Ascending aorta (tissue), 2 donors: ENCODE measurements at places on chromosomes 6 and 20. TPM values are rescaled to one million over a fixed set of nuclear protein-coding genes. Genes with fewer than 3 reads are reported as not detected.
A peak's percentile ranks its signal among the peaks of the same experiment; 100 is the strongest.

MRPS26 gene
- total RNA-seq: 56.4 TPM

NSFL1C gene
- total RNA-seq: 58.5 TPM

PGK2 gene
- not detected for total RNA-seq

KCNK15 gene
- 62.6 TPM for total RNA-seq

CCR6 gene
- total RNA-seq: not detected

CUTA gene
- 77.2 TPM for total RNA-seq

DNA sequence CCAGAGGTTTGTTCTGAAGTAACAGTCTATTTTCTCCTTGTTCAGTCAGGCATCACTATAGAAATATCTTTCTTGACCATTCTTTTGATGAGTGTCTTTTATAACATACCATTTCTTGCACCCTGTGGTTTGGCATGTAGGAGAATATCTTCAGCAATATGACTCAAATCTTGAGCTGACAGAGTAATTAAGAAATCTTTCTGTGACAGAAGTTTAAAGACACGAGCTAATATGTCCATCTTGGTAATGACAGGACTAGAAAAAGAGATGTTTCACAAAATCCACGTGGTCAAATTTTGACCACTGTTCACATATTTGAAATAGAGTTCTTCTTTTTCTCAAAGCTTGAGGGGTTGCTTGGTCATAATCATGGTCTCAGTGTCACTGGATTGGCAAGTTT lies 149.9 kb downstream of the MYB start:
- no peak overlapping the region for H3K4me3 ChIP-seq
- H3K36me3 ChIP-seq: peaks cover 7% of the 10 kb centered on the region
- no peak overlapping the region for H3K27ac ChIP-seq

- DNase-seq: no peak
- H3K4me3 ChIP-seq: no peak overlapping the region
- H3K36me3 ChIP-seq: no peaks in the 10 kb centered on the region
- no peak overlapping the region for H3K27ac ChIP-seq
- no peaks in the 10 kb centered on the region for H3K27me3 ChIP-seq
- H3K4me1 ChIP-seq: no peaks in the 10 kb centered on the region
These were observed 20.2 kb downstream of the MICA start for GRCh38 chr6:31423550-31423949.

DNA sequence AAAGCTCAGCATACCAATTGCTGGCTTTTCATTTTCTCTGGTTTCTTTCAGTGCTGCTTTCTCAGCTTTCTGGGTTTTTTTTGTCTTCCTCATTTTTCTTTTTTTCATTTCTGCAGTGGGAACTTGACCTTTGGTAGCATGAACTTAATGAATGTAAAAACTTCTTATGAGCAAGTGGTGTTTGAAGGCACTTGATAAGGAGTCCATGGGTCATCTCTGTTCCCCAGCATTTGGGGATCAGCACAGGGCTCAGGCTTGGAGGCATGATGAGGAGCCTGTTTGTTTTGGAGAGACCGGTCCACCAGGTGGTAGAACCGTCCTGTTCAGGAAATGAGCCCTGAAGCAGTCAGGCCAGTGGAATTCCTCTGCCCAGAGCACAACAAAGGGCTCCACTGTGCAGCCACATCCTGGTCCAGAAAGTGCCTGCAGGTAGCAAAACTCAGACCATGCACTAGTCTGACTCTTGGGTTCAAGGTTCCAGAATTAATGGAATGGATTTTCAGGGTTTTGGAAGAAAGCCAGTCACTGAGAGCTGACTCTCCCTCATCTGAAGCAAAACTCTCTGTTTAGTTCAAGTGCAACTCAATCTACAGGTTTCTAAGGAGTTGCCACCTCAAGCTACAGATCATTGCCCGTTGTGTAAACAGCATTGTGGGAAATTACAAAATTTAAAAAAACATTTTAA lies 52.3 kb upstream of the ADGRF1 start:
- no peaks in the 10 kb centered on the region for H3K36me3 ChIP-seq
- H3K27ac ChIP-seq: no peak overlapping the region
- H3K4me1 ChIP-seq: no peaks in the 10 kb centered on the region
- DNase-seq: no peak
- H3K4me3 ChIP-seq: no peak overlapping the region
- H3K27me3 ChIP-seq: no peaks in the 10 kb centered on the region

GRCh38 chr6:36542041-36542440 lies 5.2 kb downstream of the STK38 start:
- no peaks in the 10 kb centered on the region for H3K27me3 ChIP-seq
- H3K27ac ChIP-seq: no peak overlapping the region
- H3K4me3 ChIP-seq: no peak overlapping the region
- peaks cover 41% of the 10 kb centered on the region for H3K36me3 ChIP-seq
- no peak for DNase-seq
- H3K4me1 ChIP-seq: no peaks in the 10 kb centered on the region

DNA sequence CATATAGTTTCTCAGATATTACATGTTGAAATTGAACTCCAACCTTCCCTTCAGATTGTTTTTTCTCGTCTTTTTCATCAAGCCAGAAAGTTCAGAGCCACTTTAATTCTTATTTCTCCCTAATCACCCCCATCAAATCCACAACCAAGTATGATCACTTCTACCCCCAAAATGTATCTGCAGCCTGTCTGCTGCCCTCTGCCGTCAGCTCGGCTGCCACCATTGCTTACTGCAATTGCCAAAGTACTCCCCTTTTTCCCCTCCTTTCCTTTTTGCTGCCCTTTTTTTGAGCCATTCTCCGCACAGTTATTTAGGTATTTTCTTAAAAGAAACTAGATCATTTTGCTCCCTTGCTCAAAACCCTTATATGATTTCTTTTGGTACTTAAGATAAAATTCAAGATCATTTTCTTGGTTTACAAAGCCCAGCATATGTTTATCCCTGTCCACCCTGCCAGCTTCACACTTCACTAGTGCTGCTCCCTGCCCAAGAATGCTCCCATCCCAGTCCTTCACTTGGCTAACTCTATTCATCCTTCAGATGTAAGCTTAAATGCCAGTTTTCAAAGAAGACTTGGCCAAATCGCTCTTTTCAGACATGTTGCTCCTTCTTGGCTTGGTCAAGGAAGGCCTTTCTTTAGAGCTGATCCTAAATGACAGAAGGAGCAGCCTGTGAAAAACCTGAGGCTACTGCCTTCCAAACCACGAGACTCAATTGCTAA lies 63.7 kb downstream of the SH3BGRL2 start:
- no peak for DNase-seq
- H3K27ac ChIP-seq: no peak overlapping the region
- H3K4me1 ChIP-seq: no peaks in the 10 kb centered on the region
- H3K4me3 ChIP-seq: no peak overlapping the region
- H3K36me3 ChIP-seq: no peaks in the 10 kb centered on the region

DNA sequence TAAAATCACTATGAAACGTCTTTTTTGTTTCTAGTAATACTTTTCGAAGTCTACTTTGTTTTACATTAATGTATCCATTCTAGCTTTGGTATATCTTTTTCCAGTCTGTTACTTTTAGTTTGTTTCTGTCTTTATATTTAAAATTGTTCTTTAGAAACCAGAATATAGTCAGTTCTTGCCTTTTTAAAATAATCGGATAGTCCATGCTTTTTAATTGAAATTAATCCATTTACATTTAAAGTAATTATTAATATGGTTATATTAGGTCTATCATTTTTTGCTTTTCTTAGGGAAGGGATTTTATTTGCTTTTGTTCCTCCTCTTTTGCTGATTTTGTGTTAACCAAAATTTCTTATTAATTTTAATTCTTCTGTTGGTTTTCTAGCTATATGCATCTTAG lies 23.7 kb downstream of the CDYL start:
- DNase-seq: no peak
- no peak overlapping the region for H3K4me3 ChIP-seq
- peaks cover 4% of the 10 kb centered on the region for H3K4me1 ChIP-seq
- H3K27me3 ChIP-seq: no peaks in the 10 kb centered on the region
- H3K36me3 ChIP-seq: no peaks in the 10 kb centered on the region

GRCh38 chr6:6486595-6486994 lies 101.9 kb upstream of the LY86 start:
- no peaks in the 10 kb centered on the region for H3K27me3 ChIP-seq
- H3K4me1 ChIP-seq: no peaks in the 10 kb centered on the region
- no peak overlapping the region for H3K4me3 ChIP-seq
- H3K27ac ChIP-seq: no peak overlapping the region
- DNase-seq: no peak

GRCh38 chr6:49806145-49806544 lies 19.1 kb upstream of the PGK2 start:
- no peak for DNase-seq
- H3K36me3 ChIP-seq: no peaks in the 10 kb centered on the region
- H3K27ac ChIP-seq: no peak overlapping the region
- no peaks in the 10 kb centered on the region for H3K4me1 ChIP-seq
- H3K4me3 ChIP-seq: no peak overlapping the region

DNA sequence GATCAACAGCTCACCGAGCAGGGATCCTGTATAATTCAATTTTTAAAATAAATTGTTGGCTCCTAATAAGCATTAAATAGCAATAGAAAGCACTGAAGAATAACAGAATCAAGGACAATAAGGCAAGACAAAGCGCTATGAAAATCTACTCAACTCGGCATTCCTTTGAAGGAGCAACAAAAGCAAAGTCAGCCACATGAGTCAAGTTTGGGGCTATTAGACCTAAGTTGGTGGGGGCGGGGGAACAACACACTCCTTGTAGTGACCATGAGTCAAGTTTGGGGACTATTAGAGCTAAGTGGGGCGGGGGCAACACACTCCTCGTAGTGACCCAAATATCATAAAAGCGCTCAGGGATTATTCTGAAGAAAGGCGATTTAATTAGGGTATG lies 120.0 kb downstream of the FOXC1 start:
- H3K27me3 ChIP-seq: no peaks in the 10 kb centered on the region
- peaks cover 4% of the 10 kb centered on the region for H3K36me3 ChIP-seq
- no peak overlapping the region for H3K27ac ChIP-seq
- DNase-seq: no peak
- H3K4me3 ChIP-seq: no peak overlapping the region
- H3K4me1 ChIP-seq: no peaks in the 10 kb centered on the region

GRCh38 chr6:116529466-116530290 lies 15.8 kb downstream of the TRAPPC3L start:
- DNase-seq: no peak
- H3K4me1 ChIP-seq: peaks cover 2% of the 10 kb centered on the region
- no peaks in the 10 kb centered on the region for H3K36me3 ChIP-seq
- H3K27ac ChIP-seq: no peak overlapping the region
- no peak overlapping the region for H3K4me3 ChIP-seq
- no peaks in the 10 kb centered on the region for H3K27me3 ChIP-seq

DNA sequence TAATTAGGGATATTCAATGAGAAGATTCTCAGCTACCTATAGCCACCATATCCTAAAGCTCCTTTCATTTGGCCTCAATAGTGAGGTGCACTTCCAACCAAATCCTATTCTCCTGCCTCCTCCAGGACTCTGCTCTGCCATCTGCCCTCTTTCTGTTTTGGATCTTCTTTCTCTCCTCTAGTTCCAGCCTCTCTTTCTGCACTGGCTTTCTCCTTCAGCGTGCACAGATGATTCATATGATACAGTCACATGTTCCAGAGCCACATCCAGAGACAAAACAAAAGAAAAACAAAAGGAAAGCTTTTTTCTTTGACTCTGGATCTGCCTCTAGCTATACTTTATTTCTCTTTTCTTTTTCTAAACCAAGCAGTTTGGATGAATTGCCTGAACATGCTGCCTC lies 531.9 kb upstream of the MAN1A1 start:
- H3K36me3 ChIP-seq: no peaks in the 10 kb centered on the region
- H3K4me3 ChIP-seq: no peak overlapping the region
- H3K27me3 ChIP-seq: no peaks in the 10 kb centered on the region

DNA sequence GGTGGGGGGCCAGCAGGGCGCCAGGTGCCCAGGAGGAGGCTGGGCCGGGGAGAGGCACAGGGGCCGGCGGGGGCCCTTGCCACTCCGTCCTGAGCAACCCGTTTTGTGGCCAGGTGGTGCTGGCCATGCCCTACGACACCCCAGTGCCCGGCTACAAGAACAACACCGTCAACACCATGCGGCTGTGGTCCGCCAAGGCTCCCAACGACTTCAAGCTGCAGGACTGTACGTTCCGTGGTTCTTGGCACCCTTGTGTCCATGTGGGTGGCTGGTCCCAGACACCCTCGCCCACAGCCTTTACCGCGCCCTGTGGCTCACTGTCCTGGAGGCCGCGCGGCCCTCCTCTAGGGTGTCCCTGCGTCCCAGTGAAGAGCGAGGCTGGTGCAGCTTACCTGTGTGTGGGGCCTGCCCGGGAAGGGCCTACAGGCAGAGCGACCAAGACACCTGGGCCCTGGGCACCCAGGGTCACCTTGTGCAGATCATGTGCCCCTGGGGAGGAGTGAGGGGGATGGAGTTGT lies 28.7 kb downstream of the PYGB start:
- DNase-seq: no peak
- no peaks in the 10 kb centered on the region for H3K4me1 ChIP-seq

- no peaks in the 10 kb centered on the region for H3K36me3 ChIP-seq
- H3K4me3 ChIP-seq: no peak overlapping the region
- no peak overlapping the region for H3K27ac ChIP-seq
- no peaks in the 10 kb centered on the region for H3K4me1 ChIP-seq
- DNase-seq: no peak
These were observed 310.7 kb upstream of the CDH4 start for GRCh38 chr20:60941379-60941778.

GRCh38 chr6:105872249-105872648 lies 213.9 kb upstream of the PRDM1 start:
- H3K4me1 ChIP-seq: no peaks in the 10 kb centered on the region
- H3K27me3 ChIP-seq: no peaks in the 10 kb centered on the region
- H3K36me3 ChIP-seq: no peaks in the 10 kb centered on the region

GRCh38 chr6:53803081-53803860 lies 8.5 kb downstream of the LRRC1 start:
- peak overlapping the region; percentile 22 for H3K4me3 ChIP-seq
- H3K27ac ChIP-seq: peak overlapping the region; percentile 83
- no peaks in the 10 kb centered on the region for H3K36me3 ChIP-seq
- DNase-seq: no peak
